ENCODE measurements at places on chromosomes 3 and 15.
A peak's percentile ranks its signal among the peaks of the same experiment; 100 is the strongest.

- DNase-seq, result no peak
Observed at GRCh38 chr15:83486363-83486762, 39.2 kb downstream of the SH3GL3 start.

- DNase-seq, result no peak
Observed at GRCh38 chr3:196079682-196080081, 2.2 kb downstream of the TFRC start.

- peak; percentile 20 for DNase-seq
Observed at GRCh38 chr3:140440446-140440845, 237.4 kb upstream of the TRIM42 start.

DNA sequence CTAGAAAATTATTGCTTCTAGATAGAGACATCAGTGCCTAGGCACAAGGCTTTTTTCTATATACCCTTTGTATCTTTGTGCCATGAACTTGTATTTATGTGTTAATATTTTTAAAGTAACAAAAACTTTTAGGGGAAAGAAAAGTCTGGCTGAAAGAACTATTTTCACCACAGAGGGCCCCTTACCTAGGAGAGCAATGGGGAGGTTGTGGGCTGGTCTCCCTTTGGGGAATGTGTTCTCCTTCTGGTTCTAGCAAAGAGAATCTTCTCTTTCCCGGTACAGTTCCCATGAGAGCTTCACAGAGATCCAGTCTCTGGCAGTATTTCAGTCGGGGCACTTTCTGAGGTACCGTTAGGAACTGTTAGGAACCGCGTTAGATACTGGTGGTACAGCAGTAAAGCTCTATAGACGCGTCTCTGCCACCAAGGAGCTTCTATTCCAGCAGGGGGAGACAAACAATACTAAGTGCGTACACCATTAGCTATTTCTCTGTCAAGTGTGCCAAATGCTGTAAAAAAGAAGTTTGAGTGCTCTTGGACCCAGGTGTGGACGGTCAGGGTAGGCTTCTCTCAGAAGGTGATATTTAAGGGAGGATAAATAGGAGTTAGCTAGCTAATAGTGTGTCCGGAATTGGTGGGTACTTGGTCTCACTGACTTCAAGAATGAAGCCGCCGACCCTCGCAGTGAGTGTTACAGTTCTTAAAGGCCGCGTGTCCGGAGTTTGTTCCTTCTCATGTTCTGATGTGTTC is 4.6 kb upstream of the EPB42 start:
- DNase-seq, result peak; percentile 68

DNA sequence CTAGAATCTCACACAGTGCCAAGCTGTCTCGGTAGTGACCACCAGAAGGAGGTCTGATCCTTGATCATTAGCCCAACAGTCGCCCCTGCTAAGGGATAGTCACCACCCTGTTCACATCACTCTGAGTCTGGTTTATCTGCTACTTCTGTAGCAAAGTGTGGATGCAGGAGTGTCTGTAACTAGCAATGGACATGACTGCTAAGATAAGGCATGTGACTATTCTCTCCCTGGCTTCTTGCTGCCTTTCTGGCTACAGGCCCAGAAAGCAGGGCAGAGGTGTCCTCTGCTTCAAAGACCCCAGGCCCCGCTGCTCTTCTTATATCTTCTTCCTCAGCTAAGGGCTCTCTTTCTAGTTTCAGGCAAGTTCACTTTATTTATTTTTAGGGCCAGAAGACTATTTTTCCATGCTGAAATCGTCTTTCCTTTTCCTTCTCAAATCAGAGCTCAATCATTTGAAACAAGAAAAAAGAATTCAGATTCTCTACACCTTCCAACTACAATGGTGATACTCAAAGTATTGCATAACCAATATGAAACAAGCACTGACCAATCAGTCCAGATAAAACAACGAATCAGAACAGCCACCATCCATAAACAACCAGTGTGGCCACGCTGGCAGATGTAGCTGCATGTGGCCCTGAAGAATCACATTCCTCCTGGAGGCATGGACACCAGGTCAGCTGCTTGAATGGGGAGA is 8.0 kb upstream of the KNG1 start:
- no peak for DNase-seq

DNA sequence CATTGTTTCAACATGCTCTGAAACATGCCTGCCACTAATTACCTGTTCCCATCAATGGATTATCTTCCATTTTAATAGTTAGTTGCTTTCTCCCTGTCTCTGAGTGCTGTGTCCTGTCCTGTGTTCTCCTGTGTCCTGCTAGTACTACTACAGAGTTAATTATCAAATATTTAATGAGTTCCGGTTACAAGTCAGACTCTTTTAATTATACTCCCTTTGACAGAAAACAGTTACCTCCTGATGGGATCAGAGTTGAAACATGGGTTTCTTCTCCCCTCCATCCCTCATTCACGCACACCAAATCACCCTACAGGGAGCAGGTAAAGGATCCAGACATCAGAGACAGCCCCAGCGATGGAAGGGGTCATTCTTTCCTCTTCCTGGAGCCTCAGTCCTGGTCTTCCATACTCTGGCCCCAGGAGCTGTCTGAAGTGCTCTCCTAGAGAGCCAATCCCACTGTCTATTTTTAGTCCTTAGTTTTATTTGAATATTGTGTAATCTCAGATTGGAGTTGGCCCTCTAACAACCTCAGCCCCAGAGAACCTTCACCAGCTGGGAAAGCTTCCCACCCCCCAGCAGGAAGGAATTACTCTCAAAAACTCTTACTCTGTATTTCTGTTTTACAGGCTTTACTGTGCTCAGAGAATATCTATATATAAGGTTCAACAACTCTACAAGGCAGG is 137.0 kb upstream of the C2CD4B start:
- no peak for DNase-seq

DNA sequence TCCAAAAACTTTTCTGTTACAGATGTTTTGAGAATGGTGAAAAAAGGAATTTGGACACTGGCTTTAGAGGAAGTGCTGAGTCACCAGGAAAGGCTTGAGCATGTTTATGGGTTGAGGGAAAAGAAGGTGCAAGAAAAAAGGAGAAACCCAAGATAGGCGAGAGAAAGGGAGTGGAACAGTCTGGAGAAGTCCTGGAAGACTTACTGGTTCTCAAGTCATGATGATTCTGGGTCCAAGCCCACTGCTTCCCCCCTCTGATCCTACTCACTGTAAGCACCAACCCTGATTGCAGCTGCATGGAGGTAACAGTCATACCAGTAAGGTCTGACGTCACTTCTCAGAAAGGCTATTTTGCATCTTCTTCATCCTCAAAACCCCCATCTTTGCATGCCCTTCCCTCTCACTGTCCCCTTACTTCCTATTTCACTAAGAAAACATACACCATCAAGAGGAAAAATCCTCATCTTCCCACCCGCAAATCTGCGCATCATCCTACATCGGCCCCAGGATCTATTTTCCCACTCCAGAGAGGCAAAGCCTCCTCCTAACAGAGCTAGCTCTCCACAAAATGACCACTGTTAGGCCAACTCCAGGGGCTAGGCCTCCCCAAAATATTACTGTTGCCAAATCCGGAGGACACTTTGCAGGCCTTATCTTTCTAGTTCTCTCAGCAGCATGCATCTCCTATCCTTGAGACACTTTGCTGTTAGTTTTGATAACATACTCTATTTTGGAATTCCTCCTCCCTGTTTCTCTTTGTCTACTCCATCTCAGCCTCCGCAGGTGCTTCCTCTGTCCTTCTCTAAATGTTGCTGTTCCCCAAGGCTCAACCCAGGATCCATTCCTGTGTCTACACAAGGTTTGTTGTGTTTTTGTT is 3.2 kb upstream of the ATP13A3 start:
- DNase-seq, result peak; percentile 60

- no peak for DNase-seq
Observed at GRCh38 chr3:119409844-119410243, 53.6 kb downstream of the TMEM39A start.
